K562 (cell line): ENCODE measurements at places on chromosomes 4 and X. TPM values are rescaled to one million over a fixed set of nuclear protein-coding genes. Genes with fewer than 3 reads are reported as not detected.

DNA sequence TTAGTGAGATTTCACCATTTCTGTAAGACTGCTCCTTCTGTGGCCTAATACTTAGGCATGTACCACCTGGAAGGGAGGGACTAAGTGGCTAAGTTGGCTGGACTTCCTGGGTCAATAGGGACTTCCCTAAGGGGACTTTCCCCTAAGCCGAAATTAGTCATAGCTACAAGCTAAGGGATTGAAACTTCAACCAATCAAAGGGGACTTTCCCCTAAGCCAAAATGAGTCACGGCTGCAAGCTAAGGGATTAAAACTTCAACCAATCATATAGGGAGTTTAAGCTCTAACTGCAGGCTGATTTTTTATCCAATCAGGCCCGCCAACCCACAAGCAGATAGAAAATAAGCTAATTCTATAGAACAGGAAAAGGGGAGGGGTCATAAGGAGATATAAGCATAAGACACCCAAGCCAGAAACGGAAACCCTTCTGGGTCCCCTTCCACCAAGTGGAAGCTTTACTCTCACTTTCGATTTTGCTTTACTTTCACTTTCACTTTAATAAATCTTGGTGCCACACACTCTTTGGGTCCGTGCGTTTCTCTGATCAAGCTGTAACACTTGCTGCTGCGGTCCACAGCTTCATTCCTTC lies 382.8 kb downstream of the KLHL4 start:
- no peak for DNase-seq

DNA sequence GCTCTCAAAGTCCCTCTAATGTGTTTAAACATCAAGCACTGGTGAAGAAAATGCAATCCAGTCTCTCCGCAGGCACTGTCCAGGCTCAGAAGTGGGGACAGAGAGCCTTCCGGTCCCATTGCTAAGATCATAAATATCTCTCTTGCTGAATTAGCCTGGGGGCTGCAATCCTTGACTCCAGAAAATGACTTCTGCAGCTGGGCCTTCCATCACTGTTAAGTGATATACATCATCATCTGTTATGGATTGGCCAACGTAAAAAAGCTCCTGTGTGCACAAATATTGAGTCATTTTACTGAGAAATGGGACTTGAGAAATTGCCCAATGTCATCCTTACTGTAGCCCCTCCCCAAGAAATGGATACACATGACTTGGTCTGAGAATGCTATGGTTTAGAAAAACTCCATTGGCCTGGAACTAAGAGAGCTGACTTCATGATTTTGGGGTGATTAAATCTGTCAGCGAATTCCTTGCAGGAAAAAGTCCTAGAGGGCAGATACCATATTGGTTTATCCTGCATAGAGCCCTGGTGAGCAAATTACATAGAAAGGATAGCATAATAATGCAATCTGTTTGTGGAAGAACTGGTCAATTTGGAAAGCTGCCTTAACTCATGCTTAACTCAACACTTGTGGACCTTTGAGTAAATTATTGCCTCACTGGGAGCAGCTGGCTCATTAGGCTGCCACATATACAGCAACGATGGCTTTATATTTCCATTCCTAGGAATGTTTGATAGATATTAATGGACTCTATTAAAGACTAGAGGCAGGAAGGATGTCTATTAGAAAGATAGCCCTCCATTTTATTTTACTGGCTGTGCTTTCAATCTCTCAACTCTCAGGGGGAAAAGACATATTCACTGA lies 346.1 kb downstream of the GBA3 start:
- DNase-seq, result no peak

GRCh38 chrX:11438767-11439166 lies 145.6 kb downstream of the AMELX start:
- DNase-seq, result no peak

GRCh38 chrX:41695426-41695825 lies 6.7 kb downstream of the GPR34 start:
- no peak for DNase-seq

GRCh38 chrX:2696698-2697215 lies 5.7 kb downstream of the CD99 start:
- no peak for DNase-seq

GRCh38 chr4:25723409-25723808 lies 67.8 kb downstream of the SLC34A2 start:
- DNase-seq, result no peak

Gene ABCE1
- total RNA-seq, result 147 and 156 TPM in 2 replicates

DNA sequence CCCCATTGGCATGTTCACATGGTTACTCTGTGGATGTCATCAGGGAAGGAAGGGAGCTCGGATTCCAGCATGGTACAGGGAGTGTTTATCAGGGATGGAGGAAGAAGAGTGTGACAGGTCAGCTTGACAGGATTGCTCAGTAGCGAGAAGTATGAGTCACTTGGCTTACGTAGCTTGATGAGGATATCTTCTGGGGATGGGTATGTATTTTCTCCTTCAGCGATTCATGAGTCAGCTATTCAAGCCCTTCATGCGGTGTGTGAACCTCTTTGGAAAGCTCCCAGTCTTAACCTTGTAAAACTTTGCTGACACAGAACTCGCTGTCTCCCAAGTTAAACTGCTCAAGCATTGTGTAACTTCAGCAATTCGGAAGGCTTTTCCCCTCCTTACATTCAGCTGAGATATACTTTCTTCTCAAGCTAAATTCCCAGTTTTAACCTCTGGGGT lies 275.4 kb downstream of the ARHGAP10 start:
- DNase-seq, result peak; percentile 18

GRCh38 chr4:122045533-122045932 lies 93.7 kb upstream of the TRPC3 start:
- no peak for DNase-seq

- no peak for DNase-seq
Observed at GRCh38 chr4:85522836-85523235, 47.9 kb downstream of the ARHGAP24 start.

DNA sequence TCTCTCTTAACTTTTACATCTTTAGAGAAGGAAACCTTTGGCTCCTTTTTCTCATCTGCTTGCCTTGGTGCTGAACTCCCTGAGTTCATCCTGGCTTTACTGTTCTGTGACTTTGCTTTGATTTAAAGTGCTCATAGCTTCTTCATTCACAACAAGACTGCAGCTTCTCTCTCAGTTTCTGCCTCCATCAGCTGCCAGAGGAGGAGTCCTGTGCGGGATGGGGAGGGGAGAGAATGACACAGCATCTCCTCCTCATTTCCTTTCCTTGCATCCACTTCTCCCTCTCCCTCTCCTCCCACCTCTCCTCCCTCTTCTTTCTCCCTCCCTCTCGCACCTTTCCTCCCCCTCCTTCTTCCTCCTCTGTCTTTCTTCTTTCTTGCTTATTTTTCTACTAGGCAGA lies 42.0 kb downstream of the CBLL2 start:
- no peak for DNase-seq

Gene ADD1
- total RNA-seq, result 145 and 153 TPM in 2 replicates

Gene GAGE12F
- total RNA-seq, result 531 and 581 TPM in 2 replicates

DNA sequence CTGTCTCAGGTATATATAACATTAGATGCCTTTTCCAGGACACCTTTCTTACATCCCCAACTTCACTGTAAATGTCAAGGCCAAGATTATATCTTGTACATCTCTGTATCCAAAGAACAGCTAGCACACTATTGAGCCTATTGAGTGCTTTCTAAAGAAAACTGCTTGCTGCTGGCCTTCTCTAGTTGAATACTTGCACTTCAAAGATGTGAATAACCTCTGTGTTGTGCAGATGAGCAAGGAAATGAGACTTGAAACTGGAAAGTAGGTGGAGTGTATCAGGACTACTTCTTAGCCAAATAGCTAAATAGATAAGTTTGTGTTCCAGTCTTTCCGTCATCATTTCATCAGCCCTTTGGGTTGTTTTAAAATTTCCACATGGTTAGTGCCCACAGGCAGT lies 704.4 kb upstream of the AMOT start:
- no peak for DNase-seq

Gene HSFX1
- total RNA-seq, result not detected in 2 replicates

- no peak for DNase-seq
Observed at GRCh38 chr4:85210353-85210752, 243.9 kb upstream of the WDFY3 start.

GRCh38 chr4:87633243-87633642 lies 16.8 kb upstream of the DMP1 start:
- no peak for DNase-seq

- no peak for DNase-seq
Observed at GRCh38 chrX:135095715-135096114, 24.6 kb downstream of the ETDB start.

- DNase-seq, result no peak
Observed at GRCh38 chr4:105808030-105808749, 87.1 kb upstream of the NPNT start.
